ENCODE measurements at places on chromosomes 16 and 17.

GRCh38 chr16:25060920-25061319, 45.8 kb upstream of the ARHGAP17 start:
- no peak for DNase-seq

DNA sequence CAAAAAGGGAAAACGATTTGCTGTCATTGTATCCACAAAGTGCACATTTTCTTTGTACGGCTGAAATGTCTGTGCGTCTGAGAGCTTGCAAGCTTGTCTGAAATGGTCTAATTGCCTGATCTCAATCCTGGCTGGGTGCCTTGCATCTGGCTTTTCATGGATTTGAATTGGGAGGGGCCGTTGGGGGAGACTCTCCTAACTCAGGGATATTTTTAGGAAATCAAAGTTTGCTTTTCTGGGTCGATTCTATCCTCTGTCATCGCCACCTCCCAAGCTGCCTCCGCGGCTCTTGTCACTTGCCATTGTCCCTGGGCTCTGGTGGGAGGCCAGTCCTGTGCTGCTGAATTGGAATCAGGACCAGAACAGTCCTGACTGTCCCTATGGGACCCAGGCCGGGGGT, 33.3 kb upstream of the MGAT5B start:
- DNase-seq: no peak

DNA sequence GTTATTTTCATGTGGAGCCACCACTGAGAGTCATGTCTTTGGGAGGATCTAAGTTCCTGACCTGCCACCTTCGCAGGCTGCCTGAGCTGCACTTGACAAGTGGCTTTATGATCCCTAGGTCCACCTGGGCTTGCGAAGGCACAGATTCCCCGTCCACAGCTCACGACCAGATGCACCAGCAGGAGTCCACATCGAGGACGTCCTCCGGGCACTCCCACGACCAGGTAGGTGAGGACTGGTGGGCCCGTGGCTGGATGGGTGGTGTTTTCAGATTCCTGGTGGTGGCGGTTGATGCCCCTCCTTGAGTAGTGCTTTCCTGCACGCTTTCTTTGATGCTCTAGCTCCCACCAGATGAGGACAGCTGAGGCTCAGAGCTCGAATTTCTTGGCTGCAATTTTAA, 14.8 kb downstream of the FAM234A start:
- no peak for DNase-seq

- no peak for DNase-seq
Measured at GRCh38 chr17:27622986-27623385, 8.0 kb upstream of the LGALS9 start.

GRCh38 chr16:2858245-2859025, 465 bp upstream of the PRSS22 start:
- no peak for DNase-seq

- no peak for DNase-seq
Measured at GRCh38 chr16:26050472-26050871, 358.7 kb downstream of the HS3ST4 start.

DNA sequence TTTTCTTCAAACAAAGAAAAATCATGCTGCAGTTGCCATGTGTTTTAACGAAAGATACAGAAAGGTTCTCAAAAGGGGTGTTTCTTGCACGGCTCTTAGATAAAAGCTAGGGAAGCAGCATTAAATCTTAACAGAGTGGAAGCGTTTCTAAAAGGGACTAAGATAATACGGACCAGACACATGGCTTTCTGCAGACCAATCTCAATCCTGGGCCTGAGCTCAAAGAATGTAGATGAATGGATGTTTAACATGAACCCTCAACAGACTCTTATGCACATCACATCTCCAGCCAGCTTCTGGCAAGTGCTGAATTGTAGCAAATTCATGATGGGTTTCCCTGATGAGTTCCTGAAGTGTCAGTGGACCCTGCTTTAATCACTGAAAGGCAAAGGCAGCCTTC, 80.2 kb upstream of the COX10 start:
- no peak for DNase-seq

- peak; percentile 38 for DNase-seq
Measured at GRCh38 chr16:85086347-85087291, 25.7 kb downstream of the CIBAR2 start.

DNA sequence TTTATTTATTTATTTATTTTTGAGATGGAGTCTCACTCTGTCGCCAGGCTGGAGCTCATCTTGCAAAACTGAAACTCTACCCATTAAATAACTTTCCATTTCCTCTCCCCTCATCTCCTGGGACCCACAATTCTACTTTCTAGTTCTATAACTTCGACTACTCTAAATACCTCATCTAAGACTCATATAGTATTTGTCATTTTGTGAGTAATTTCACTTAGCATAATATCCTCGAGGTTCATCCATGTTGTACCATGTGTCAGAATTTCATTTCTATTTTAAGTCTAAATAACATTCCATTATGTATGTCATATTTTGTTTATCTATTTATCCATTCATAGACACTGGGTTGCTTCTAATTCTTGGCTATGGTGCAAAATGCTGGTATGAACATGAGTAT, 5.1 kb upstream of the NT5M start:
- peak; percentile 45 for DNase-seq

DNA sequence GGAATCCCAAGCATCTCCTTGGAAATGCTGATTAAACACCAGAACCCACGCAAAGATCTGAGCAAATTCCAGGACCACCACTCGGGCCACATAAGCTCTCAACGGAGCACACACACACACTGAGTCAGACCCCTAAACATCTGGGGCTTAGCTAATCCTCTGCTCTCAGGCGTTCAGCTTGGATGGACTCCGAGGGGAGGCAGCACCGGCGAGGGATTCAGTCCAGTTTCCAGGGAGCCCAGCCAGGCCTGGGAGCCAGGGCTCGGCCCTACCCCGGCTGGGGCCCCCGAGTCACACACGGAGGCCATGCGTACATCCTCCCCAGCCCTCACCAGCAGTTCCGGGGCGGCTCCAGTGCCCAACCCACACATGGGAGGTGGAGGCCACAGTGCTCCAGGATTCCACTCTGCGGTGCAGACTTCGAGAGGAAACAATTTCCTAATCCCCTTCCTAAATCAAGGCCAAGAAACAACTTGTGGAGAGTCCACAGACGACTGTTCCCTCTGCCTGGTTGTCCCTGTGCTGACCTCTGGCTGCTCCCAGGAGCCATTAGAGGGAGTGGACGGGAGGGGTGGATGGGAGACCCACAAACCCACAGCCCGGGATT, 70.5 kb downstream of the GAS7 start:
- peak; percentile 78 for DNase-seq

DNA sequence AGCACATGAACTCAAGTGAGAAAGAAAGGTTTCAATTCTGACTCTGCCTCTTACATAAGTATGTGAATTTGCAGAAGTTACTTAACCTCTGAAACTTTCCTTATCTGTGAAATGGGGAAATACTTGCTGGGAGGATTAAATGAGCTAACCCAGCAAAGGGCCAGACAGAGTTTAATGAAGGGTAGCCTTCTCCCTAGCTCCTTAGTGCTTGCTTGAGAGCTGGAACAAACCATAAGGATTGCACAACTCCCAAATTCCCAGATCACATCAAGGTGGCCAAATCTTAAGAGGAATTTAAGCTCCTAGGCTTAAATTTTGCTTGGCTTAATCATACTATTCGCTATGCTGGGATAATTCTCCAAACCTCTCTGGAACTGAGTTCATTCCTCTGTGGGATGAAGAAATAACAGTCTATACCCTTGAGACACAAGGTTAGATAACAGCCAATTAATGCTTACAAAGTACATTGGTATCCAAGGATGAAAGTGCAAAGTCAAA, 11.8 kb upstream of the WSB1 start:
- peak; percentile 44 for DNase-seq

DNA sequence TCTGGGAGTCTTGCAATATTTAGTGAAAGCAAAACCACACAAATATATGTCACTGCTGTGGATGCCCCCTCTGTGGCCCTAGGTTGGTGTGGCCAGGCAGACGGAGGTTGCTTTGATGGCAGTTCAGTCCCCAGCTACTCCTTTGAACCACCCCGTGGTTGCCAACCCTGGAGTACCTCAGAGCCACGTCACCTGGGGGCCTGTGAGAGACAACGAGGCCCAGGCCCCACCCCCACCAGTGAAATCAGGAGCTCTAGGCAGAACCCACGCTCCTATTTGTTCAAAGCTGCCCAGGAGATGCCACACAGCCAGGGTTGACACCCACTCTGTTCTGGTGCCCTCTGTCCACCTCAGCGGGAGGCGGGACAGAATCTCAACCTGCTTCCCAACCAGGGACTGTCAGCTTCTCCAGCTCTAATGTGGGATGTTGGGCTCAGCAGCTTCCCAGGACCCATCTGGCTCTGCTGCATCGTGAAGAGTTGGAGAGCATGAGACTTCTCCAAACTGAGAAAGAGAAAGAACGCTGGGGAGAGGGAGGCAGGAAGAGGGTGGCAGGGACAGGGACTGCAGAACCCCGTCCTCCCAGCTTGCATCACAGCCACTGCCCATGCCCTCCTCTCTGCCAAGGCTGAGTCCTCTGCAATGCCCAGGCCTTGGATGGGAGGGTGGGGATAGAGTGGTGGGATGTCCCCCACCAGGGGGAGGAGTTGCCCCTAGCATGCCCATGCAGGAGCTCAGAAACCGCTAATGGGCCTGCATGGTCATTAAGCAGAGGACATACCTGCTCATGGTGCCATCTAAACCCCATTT, 81.8 kb downstream of the C16orf78 start:
- DNase-seq: no peak

- no peak for DNase-seq
Measured at GRCh38 chr16:68128577-68129305, 43.6 kb downstream of the NFATC3 start.

DNA sequence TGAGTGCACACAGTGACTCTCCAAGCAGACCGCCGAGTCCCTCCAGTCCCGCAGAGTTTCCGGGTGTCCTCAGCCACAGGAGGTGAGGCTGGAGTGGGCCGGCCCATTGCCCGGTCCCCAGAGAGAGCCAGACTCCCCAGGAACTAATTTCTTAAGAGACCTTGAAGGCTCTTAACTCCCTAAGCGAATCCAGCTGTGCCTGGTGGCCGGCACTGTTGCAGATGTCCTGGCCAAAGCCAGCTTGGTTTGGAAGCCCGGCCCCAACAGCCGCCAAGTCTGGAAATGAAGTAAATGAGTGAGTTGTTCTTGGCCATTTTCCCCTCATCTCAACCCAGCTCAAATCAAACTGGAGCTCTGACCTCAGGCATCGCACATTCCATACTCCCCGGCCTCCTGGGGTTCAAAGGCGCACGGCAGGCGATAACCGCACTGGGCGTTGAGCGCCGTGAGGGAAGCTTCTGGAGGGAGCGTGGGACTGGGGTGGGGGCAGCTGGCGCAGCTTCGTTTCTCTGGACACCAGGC, 42.0 kb downstream of the CMIP start:
- peak; percentile 78 for DNase-seq

DNA sequence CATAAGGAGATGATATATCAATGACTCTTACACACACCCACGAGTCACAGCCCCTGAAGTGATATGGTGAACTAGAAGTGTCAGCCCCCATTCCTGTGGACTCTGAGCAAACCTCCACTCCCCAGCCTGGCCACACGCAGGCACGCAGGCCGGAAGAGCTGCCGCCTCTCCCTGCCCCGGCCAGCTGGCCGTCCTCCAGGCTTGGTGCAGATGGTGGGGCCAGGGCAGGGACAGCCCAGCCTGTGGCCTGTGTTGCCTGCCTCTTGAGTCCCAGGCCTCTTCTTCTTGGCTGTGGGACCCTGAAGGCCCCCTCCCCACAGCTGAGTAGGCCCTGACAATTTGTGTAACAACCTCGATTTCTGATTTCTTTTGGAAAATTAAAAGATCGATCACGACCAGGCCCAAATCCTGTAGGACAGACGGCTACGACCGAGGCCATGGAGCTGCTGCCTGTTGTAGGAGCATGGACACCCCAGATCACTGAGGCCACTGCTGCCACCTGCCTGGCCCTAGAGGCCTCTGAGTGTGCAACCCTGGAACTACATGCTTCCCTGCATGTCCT, 10.0 kb upstream of the MPRIP start:
- DNase-seq: no peak
